ENCODE measurements at places on chromosomes 4 and X.

DNA sequence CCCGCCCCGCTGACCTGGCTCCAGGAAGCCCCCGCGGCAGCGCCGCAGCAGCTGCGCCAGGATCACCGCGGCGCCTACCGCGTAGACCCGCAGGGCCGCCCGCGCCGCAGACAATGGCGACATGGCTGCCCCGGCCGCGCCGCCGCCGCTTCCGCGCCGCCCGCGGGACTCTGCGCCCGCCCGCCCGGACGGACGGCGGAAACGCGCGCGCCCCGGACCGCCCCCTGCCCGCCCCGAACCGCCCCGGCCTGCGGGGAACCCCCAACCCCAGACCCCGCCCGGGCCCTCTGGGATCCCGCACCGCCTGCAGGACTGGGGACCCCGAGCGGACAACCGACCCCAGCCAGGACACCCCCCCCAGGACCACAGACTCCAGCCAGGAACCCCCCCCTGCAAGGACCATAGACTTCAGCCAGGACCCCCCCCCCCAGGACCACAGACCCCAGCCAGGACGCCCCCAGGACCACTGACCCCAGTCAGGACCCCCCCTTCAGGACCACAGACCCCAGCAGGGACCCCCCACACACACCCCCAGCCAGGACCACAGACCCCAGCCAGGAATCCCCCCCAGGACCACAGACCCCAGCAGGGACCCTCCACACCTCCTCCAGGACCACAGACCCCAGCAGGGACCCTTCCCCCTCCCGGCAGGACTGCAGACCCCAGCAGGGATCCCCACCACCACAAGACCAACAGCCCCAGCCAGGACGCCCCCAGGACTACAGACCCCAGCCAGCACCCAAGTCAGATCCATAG is at the start of the genes DHRSX and ZBED1:
TSS of gene DHRSX (minus strand) at position 174 of the 756 bp plus-strand sequence. CDS start at position 123, 51 bp downstream.
TSS of gene ZBED1 (minus strand) at position 174 of the 756 bp plus-strand sequence. CDS start 10,257 bp downstream, outside the sequence.
- DNase-seq, result peak; percentile 20

GRCh38 chr4:160403081-160403480 is 1300.2 kb downstream of the RAPGEF2 start:
- DNase-seq, result no peak

DNA sequence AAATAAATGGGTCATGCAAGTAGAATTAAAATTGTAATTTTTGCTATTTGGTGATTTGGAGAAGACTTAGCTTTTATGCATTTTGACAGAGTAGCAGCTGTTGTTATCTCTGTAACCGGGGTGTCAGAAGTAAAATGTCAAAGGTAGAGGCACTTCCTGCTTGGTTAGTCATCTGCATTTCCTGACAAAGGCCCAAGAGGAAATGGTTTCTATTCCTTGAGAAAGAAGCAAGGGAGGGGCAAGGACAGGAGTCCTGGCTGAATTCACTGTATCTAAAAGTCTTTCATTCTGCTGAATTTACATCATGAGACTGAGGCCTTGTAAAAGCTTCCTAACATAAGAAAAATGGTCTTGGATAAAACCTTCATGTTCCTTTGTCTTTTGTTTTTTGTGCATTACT is 550.9 kb upstream of the BOD1L1 start:
- no peak for DNase-seq

GRCh38 chrX:120562569-120562926 is 1.8 kb upstream of the CUL4B start:
- no peak for DNase-seq

- no peak for DNase-seq
Measured at GRCh38 chr4:27270435-27270834, 409.8 kb downstream of the STIM2 start.

DNA sequence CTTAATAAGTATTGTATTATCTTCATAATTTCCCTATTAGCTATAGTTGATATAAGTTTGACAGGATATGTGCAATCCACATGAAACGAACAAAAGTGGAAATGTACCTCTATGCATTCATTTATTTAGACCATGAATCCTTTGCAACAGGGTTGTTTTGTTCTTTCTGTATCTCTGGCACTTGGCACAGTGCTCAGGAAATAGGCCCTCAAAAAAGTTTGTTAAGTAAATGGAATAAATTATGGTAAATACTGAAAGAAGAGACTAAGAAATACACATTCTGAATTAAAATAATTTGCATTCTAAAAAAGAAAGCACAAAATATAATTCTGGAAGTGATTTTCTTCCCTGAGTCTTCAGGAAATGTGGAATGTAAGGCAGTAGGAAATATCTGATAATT is 39.3 kb downstream of the TAPT1 start:
- DNase-seq, result no peak

DNA sequence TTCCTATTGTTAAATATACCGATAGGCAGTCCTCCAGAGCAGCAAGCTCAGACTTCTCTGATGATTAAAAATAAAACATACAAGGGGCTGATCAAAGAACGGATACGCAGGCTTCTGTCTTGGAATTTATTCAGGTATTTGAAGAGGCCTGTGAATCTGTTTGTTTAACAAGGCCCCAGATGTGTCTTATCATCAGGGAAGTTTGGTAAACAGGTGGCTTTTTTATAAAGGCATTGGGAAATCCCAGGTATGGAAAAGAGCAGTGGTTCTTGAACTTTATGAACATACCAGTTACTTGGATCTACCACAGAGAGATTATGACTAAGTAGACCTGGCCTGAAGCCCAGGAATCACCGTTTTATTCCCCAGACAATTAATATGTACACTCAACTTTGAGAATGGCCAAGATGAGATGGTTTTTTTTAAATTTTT is 47.9 kb downstream of the SOWAHB start:
- no peak for DNase-seq

- no peak for DNase-seq
Measured at GRCh38 chr4:72641611-72642010, 72.6 kb upstream of the ADAMTS3 start.

DNA sequence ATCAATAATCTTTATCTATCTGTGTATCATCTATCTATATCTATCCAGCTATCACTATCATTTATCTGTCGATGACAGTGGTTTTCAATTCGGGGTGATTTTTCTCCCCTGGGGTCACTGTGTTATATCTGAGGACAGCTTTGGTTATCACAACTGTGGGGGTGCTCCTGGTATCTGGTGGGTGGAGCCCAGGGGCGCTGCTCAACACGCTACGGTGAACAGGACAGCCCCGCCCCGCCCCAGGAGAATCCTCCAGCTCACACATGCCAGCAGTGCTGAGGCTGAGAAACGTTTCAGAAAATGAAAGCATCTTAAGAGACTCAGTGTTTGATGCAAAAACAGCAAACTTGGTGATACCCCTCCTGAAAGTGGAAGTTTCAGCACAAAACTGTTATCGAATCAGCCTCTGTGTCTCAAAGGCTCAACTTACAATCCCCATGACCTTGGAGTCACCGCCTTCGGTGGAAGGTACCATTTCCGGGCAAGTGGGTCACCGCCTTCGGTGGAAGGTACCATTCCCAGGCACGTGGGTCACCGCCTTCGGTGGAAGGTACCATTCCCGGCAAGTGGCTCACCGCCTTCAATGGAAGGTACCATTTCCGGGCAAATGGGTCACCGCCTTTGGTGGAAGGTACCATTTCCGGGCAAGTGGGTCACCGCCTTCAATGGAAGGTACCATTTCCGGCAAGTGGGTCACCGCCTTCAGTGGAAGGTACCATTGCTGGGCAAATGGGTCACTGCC is 315.3 kb downstream of the DHRSX start:
- no peak for DNase-seq

- DNase-seq, result no peak
Measured at GRCh38 chr4:52611030-52611555, 48.0 kb downstream of the USP46 start.

DNA sequence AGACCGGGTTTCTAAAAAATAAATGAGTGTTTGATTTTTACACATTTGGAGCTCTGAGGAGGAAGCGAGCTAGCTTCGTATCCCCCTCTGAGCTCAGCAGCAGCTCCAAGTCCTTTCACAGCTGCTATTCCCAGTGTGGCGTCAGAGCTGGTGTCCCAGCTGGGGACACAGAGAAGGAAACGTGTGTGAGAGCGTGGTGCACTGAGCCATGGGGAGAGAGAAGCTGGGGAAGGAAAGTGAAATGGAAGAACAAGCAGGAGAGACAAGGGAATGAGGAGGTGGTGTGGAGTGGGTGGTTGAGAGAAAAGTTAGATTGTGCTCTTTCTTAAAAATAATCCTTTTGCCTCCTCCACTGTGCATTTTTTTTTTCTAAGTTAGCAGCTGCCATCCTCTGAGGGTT is 79.5 kb upstream of the SLC4A4 start:
- no peak for DNase-seq

GRCh38 chr4:23972187-23972586 is 82.3 kb upstream of the PPARGC1A start:
- no peak for DNase-seq

GRCh38 chrX:122500556-122500955 is 683.5 kb upstream of the GRIA3 start:
- DNase-seq, result no peak

GRCh38 chr4:113869743-113870375 is 108.3 kb upstream of the CAMK2D start:
- DNase-seq, result peak; percentile 50

DNA sequence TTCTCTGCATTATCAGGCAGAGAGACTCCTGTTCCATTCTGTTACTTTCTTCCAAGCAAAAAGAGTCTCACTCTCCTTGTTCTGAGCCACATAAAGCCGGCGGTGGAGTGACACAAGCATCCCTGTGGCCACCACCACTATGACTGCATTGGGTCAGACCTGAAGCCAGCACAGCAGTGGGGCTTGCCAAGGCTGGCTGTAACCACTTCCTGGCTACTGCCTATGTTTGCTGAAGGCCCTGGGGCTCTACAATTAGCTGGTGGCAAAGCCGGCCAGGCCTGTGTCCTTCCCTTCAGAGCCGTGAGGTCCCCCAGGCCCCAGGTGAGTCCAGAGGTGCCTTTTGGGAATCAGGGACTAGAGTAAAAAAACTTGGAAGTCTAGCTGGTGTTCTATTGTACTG is 31.8 kb downstream of the PLAC8 start:
- DNase-seq, result no peak

- no peak for DNase-seq
Measured at GRCh38 chr4:160928482-160928881, 1235.3 kb downstream of the FSTL5 start.

DNA sequence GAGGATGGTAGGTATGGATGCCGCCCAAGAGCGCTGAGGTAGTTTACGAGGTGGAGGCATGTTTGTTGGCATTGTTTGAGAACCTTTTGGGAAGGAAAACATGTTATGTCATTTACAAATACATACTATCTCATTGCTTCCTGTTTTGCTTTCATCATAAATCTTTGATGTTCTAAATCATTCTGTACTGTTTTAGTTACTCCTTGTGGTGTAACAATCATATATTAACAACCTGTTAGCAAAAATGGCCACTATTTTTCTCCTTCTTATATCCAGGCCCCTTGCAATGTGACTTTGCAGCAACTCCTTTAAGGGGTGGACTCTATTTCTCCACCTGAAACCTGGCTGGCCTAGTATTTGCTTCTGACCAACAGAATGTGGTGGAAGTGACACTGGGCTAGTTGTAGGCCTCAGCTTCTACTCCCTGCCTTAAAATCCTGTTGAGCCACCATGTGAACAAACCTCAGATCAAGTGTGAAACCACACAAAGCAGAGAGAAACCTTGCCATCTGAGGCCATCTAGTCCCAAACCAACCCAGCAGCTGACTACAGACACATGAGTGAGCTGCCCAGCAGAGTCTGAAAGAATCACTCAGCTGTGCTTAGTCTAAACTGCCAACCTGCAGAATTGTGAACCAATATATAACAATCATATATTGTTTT is 15.8 kb upstream of the CXorf38 start:
- DNase-seq, result no peak

- DNase-seq, result no peak
Measured at GRCh38 chr4:6647582-6648230, 7.2 kb downstream of the MRFAP1 start.

DNA sequence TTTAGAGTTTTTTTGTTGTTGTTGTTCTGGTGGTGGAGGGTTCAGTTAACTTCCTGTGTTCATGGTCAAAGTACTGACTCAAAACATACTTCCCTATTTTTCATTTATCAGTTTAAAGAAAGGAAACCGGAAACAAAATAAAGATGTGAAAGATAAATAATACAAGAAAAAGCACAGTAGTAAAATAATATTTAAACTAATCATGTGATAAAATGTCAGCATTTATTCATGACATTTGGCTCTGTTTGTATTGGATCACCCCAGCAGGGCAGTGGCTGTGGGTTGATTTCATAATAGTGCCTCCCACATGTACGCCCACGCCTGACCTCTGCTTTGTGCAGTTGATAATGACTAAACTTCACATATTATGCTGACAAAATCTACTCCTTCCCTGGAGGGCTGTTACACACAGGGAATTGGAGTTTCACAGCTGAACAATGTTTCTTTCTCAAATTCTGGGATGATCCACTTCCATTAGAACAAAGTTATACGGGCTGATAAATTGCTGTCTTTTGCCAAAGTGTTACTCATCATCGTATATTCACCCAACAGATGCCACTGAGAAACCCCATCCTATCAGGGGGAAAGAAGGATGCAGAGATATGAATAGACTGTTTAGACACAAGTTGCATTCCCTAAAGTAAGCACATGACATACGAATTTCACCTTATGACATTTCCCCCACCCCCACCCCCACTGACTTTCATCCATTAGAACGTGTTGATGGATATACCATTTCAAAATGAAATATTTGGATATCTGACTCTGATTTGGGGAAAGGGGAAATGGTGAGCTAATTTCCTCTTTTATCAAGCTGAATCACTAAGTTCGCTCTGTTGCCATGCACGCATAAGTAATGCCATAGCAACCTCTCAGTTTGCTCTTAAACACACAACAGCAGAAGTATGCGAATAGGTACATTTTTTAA is 48.3 kb downstream of the AMELX start:
- no peak for DNase-seq

- DNase-seq, result no peak
Measured at GRCh38 chrX:30793075-30793766, 95.8 kb downstream of the TAB3 start.

DNA sequence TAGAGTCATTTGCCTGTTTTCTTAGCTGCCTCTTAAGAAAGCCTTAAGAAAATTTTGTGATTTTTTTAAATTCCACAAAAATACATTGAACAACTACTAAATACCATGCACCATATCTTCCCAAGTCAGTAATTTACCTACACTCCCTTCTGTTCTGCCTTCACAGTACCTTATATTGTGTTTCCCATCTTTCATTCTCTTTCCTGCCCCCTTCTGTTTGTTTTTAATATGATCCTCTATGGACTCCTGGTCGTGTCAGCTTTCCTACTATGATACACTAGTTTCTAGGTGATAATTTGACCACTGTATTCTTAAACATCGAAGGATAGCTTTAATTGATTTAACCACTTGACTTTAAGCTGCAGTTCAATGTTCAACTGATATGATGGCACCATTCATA is 297.7 kb upstream of the HAND2 start:
- no peak for DNase-seq

DNA sequence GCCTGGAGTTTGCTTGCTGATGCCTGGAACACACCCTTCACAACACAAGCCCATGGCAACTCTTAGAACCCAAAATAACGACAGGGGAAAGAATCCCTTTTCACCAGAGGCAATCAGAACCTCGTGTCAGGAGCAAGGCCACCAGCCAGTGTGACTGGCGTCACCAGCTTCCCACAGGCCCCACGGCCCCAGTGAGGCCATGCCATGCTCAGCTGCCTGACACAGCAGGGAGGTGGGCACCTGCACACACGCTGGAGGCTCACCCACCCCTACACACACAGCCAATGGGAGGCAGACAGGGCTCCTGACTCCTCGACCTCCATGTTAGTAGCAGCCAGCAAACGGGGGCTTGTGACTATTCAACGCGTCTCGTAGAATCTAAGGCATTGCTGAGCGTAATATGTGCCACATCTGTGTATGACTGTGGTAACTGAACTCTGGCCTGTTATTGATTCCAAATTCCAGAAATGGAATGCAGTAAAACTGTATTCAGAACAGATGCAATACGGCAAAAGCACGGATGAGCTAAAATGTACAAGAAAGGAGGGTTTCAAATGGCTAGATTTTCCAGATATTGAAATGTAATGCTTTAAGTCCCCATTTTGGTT is 28.5 kb downstream of the RNF212 start:
- DNase-seq, result no peak
